Renal pelvis (tissue), 12 donors: ENCODE measurements at places on chromosomes 12 and 14. TPM values are rescaled to one million over a fixed set of nuclear protein-coding genes. Genes with fewer than 3 reads are reported as not detected.
A peak's percentile ranks its signal among the peaks of the same experiment; 100 is the strongest.

DNA sequence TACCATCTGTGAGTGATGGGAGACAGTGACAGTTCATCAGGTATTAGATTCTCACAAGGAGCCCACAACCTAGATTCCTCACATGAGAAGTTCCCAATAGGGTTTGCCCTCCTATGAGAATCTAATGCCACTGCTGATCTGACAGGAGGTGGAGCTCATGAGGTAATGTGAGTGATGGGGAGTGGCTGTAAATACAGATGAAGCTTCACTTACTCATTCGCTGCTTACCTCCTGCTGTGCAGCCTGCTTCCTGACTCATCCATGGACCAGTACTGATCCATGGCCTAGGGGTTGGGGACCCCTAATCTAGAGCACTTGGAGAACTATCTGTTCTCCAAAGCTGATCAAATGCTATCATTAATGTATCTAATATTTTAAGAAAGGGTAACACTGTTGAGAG lies 17.7 kb downstream of the CLEC2D start:
- DNase-seq, result no peak

SIX4 gene
- polyA plus RNA-seq, result 5.7 TPM

GRCh38 chr12:120264086-120264903 lies 1.2 kb downstream of the PXN start:
- DNase-seq, result no peak

- no peak for DNase-seq
These were observed 60.8 kb downstream of the FLRT2 start for GRCh38 chr14:85590784-85591183.

DNA sequence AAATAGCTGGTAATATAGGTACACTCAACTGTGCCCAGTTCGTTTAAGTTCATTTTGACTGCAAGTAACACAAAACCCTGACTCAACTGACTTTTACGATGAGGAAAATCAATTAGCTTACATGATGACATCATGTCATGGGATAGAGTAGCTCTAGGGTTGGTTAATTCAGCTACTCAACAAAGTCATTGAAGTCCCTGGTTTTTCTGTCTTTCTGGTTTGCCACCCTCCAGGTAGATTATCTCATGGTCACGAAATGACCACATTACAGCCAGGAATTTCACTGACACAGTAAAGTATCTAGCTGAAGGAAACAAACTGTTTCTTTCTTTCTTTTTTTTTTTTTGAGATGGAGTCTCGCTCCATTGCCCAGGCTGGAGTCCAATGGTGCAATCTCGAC lies 68.5 kb upstream of the FUT8 start:
- DNase-seq, result no peak

- no peak for DNase-seq
These were observed 268.9 kb downstream of the NPAS3 start for GRCh38 chr14:33207467-33208017.

DNA sequence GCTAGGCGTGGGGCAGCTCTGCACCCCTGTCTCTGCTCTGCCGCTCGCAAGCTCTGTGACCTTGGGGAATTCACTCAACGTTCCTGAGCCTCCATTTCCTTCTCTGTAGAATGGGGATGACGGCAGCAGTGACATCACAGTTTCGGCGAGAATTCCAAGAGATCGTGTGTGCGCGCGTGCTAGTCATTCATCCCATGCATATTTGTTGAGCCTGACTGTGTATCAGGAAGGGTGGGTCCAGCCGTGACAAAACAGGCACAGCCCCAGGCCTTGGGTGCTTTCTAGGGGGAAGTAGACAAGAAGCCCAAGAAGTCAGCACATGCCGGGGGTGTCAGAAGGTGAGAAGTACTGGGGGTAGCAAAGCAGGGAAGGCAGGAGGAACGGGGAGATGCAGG lies 145.6 kb upstream of the NCOR2 start:
- DNase-seq, result no peak

- DNase-seq, result no peak
These were observed 9.1 kb downstream of the KRT8 start for GRCh38 chr12:52895726-52896189.

GLT8D2 gene
- 11.6 TPM for polyA plus RNA-seq

DNA sequence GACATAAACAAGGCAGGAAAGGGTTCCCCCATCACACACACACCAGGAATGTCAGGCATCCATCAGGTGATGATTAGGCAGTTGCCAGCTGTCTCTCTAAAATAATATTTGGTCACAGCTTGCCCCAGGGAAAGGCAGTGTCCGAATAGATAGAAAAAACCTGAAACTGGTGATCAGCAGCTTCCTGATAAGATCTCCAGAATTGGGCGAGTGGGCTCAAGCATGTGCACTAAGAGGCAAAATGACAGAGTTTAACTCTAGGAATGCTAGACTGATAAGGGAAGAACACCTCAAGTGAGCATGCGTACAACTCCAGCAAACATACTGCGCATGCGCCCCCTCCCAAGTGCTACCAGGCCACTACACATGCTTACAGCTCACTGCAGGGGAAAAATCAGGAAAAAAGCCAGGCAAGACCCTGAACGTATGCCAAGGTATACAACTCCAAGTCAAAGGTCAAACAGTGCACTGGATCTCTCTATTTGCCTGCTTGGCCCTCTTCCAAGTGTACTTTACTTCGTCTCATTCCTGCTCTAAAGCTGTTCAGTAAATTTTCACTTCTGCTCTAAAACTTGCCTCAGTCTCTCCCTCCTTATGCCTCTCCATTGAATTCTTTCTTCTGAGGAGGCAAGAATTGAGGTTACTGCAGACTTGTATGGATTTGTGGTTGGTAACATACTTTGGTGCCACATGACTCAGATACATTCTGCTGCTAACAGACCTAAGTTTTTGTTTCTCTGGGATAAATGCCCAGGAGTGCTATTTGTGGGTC lies 73.5 kb upstream of the VASH1 start:
- DNase-seq, result no peak

- peak; percentile 90 for DNase-seq
These were observed 65.0 kb downstream of the SETD3 start for GRCh38 chr14:99415496-99416281.

DPPA3 gene
- not detected for polyA plus RNA-seq

DNA sequence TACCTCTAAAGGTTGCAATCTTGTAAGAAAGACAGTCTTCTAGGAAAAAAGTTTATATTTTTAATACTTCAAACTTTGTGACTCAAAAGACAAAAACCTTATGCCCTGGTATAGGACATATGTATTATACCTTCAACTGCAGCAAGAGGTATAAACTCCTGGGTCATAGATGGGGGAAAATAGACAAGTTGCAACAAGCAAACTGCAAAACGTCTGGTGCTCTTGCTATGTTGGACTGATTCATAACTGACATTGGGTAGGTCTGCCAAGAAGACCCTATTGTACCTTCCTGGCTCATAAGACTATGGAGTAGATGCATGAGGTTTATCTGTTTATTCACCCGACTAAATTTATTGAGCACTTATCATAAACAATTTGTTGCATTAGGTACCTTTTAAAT lies 40.9 kb downstream of the BEST3 start:
- DNase-seq, result no peak

DNA sequence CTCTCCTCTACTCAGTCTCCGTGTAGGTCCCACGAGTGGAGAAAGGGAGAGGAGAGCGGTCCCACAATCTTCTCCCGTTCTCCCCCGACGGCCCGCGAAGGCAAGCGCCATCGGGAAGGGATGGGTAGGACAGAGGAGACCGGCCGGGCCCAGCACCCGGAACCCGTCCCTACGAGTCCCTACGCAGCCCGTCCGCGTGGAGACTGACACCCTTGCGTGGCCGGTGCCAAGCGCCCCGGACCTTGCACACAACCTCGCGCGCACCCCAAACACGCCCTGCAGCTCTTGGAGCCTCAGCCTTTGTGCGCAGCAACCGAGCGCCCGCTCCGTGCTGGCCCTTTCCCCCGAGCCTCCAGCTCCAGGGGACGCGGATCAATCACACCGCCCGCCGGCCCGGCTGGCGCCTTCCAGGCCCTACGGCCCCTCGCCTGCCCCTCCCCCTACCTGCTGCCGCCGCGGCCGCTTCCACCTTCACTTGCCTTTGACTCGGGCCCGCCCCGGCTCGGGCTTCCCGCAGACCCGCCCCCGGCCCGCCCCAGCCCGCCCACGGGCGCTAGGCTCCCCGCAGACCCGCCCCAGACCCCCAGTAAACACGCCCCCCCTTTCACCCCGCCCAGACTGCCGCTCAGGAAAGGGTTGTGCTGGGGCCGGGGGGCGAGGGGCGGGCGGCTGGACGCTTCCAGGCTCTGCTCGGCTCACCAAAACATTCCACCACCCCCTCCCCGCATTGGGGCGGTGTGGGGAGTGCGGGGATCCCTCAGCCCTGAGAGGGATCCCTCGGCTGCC lies at the start of gene NDRG2:
NDRG2 (minus strand) TSS at position 477 of the 786 bp plus-strand sequence. CDS start 1,746 bp downstream, outside the sequence.
- peak; percentile 81 for DNase-seq

- DNase-seq, result peak; percentile 57
These were observed 74.3 kb upstream of the CPM start for GRCh38 chr12:69007101-69007854.
